ENCODE measurements at places on chromosomes 5 and 9.
A peak's percentile ranks its signal among the peaks of the same experiment; 100 is the strongest.

- peak; percentile 26 for DNase-seq
Measured at GRCh38 chr9:12794101-12794799, 19.4 kb downstream of the LURAP1L start.

GRCh38 chr9:109028457-109028856 is 15.2 kb upstream of the CTNNAL1 start:
- DNase-seq: no peak

GRCh38 chr5:125316391-125316790 is 570.0 kb upstream of the ZNF608 start:
- DNase-seq: peak; percentile 5

DNA sequence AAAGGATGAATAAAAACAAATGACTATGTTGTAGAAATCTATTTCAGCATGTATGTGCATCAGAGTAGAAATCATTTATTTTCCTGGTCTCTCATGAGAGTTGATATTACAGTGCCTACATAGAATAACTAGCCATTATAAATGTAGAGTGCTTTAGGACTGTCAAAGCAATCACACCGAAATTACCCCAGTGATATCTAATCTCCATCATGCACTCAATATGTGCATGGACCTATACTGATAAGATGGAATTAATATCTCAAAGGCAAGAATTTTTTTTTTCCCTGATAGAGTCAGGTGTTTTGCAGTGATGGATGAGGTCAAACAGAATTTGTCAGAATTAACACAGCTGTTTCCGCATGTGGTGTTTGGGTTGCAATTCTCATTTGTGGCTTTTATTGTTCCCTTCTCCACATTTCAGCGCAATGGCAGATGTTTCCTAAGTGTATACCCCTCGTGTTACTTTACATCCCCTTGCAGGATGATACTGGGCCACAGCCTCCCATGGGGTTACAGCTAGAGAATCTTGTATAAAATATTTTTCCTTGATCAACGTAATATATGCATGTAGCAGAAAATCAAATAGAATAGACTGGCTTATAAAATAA is 298.8 kb downstream of the RASEF start:
- no peak for DNase-seq

DNA sequence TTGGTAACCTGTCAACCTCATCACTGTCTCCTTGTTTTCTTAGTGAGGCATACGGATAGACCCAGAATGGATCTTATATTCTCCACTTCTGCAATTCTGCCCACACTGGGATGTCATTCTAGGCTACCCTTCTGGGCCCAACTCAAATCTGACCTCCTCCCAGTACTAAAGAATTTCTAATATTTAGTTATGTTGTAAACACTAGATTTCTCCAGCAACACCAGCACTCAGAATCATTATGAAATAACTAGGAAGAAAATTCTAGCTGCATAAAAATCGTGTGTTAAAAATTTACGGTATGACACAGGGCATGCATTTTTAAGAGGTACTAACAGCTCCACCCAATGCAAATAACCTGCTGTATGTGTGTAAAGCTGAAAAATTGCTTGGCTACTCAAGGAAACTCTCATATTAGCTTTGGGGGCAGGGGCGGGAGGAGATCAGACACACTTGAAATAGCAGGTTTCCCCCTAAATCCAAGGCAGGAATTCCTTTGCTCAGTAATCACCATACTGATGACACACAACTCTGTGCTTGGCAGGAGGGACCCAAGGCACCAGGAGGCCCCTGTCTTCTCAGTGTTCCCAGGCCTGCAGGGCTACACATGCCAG is 27.3 kb downstream of the MACROH2A1 start:
- DNase-seq: peak; percentile 82
